DND-41 (cell line): ENCODE measurements at places on chromosomes 12 and 14.

DNA sequence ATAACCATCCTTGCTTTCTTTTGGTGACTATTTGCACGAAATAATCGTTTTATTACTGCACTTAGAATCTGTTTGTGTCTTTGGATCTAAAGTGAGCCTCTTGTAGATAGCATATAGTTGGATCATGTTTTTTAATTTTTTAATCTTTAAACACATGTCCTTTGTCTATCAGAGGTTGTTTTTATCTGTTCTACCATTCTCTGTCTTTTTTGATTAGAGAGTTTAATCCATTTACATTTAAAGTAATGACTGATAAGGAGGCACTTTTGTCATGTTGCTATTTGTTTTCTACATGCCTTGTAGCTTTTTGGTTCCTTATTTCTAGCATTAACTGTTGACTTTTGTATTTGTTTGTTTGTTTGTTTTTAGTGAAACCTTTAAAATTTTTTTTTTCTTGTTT is 506.2 kb upstream of the RGS6 start:
- no peak overlapping the region for H3K27ac ChIP-seq
- no peak for DNase-seq
- no peaks in the 10 kb centered on the region for H3K4me1 ChIP-seq
- H3K36me3 ChIP-seq: peaks cover 7% of the 10 kb centered on the region; the same call in 1 of the 2 replicates
- H3K27me3 ChIP-seq: no peaks in the 10 kb centered on the region

DNA sequence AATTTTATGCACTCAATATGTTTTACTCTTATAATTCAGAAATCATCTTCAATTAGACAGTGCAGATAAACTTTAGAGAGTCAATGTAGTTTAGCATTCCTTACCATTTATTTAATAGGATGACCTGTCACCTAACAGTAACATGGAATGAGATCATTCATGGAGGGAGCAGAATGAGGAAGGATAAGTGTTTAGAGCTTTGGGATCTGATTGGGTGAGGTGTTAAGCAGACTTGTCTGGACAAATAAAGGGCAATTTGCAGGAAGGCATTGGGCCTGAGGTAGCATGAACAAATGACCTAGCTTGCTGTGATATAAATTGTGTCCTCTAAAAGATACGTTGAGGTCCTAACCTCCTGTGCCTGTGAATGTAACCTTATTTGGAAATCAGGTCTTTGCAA is 187.4 kb downstream of the C12orf42 start:
- no peaks in the 10 kb centered on the region for H3K4me1 ChIP-seq
- no peak for DNase-seq
- no peaks in the 10 kb centered on the region for H3K27me3 ChIP-seq
- H3K4me3 ChIP-seq: no peak overlapping the region
- no peaks in the 10 kb centered on the region for H3K36me3 ChIP-seq

- no peak overlapping the region for H3K27ac ChIP-seq
- no peak for DNase-seq
- H3K4me1 ChIP-seq: no peaks in the 10 kb centered on the region
- H3K4me3 ChIP-seq: no peak overlapping the region
Measured at GRCh38 chr14:52879958-52880357, 70.9 kb downstream of the FERMT2 start.

- no peak for DNase-seq
- H3K4me1 ChIP-seq: no peaks in the 10 kb centered on the region
- no peaks in the 10 kb centered on the region for H3K27me3 ChIP-seq
- no peak overlapping the region for H3K4me3 ChIP-seq
- H3K27ac ChIP-seq: no peak overlapping the region
Measured at GRCh38 chr12:96872961-96873360, 34.1 kb upstream of the NEDD1 start.

GRCh38 chr14:87690076-87690613 is 302.8 kb downstream of the GALC start:
- no peaks in the 10 kb centered on the region for H3K4me1 ChIP-seq
- DNase-seq: no peak
- no peak overlapping the region for H3K27ac ChIP-seq
- no peak overlapping the region for H3K4me3 ChIP-seq
- no peaks in the 10 kb centered on the region for H3K27me3 ChIP-seq
- no peaks in the 10 kb centered on the region for H3K36me3 ChIP-seq

- H3K27ac ChIP-seq: no peak overlapping the region
- H3K27me3 ChIP-seq: no peaks in the 10 kb centered on the region
- no peak for DNase-seq
Measured at GRCh38 chr14:28412077-28412476, 354.5 kb upstream of the FOXG1 start.

DNA sequence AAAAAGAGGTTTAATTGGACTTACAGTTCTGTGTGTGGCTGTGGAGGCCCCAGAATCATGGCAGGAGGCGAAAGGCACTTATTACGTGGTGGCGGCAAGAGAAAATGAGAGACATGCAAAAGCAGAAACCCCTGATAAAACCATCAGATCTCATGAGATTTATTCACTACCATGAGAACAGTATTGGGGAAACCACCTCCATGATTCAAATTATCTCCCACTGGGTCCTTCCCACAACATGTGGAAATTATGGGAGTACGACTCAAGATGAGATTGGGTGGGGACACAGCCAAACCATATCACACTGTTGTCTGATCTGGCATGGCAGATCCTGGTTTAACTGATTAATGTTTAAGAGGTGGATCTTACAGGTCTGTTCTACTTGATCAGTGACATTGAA is 5.6 kb downstream of the DDX47 start:
- H3K36me3 ChIP-seq: peaks cover 86% of the 10 kb centered on the region
- H3K4me1 ChIP-seq: peaks cover 22% of the 10 kb centered on the region
- no peaks in the 10 kb centered on the region for H3K27me3 ChIP-seq
- H3K27ac ChIP-seq: no peak overlapping the region
- H3K4me3 ChIP-seq: no peak overlapping the region

- no peak overlapping the region for H3K4me3 ChIP-seq
- peaks cover 23% of the 10 kb centered on the region for H3K4me1 ChIP-seq
- H3K36me3 ChIP-seq: no peaks in the 10 kb centered on the region
- no peak for DNase-seq
- H3K27me3 ChIP-seq: no peaks in the 10 kb centered on the region
Measured at GRCh38 chr12:107027636-107028053, 40.7 kb upstream of the MTERF2 start.

DNA sequence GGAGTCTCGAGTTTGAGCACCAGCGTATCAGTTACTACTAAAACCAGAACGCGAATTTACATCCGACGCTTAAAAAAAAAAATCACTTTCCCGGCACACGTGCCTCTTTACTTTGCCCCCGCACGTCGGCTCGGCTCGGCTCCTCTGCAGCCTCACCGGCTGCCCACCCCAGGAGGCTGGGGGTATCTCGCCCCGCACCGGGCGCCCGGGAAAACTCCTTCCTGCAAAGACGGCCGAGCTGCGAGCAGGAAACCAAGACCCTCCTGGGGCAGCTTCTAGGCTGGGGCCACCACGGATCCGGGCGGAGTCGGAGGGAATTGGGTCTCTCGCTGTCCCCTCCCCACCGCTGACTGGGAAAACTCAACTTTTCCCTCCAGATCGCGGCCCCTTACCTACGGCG is 610 bp downstream of the VSIG10 start:
- no peaks in the 10 kb centered on the region for H3K27me3 ChIP-seq
- peak overlapping the region; percentile 82 for H3K27ac ChIP-seq
- peak; percentile 27 for DNase-seq
- H3K4me1 ChIP-seq: peaks cover 20% of the 10 kb centered on the region
- H3K4me3 ChIP-seq: peak overlapping the region; percentile 77

GRCh38 chr12:64506955-64507354 is 55.0 kb downstream of the TBK1 start:
- DNase-seq: no peak
- H3K27me3 ChIP-seq: no peaks in the 10 kb centered on the region
- H3K27ac ChIP-seq: no peak overlapping the region
- H3K4me3 ChIP-seq: no peak overlapping the region
- peaks cover 3% of the 10 kb centered on the region; the same call in 1 of the 2 replicates for H3K4me1 ChIP-seq

GRCh38 chr12:65685514-65685913 is 138.8 kb upstream of the HMGA2 start:
- peaks cover 7% of the 10 kb centered on the region for H3K27me3 ChIP-seq
- DNase-seq: no peak
- H3K4me3 ChIP-seq: no peak overlapping the region
- no peaks in the 10 kb centered on the region for H3K4me1 ChIP-seq
- H3K36me3 ChIP-seq: no peaks in the 10 kb centered on the region
- no peak overlapping the region for H3K27ac ChIP-seq

DNA sequence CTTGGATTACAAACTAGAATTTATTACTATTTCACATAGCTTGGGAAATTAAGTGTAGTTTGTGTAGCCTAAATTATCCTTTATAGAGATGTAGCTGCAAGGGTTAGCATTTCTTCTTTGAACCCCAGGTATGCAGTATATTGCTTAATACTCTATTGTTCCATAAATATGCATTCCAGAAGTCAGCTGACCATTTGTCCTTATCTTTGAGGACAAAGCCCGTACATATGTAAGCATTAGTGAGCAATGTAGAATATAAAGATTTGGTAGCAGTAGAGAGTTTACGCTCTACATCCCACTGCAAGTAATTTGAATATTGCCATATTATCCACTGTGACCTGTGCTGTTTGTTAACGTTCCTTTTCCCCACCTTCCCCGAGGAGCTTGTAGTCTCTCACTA is 26.9 kb downstream of the PPM1A start:
- no peak overlapping the region for H3K27ac ChIP-seq
- no peaks in the 10 kb centered on the region for H3K4me1 ChIP-seq
- H3K36me3 ChIP-seq: 0 out of 2 replicates have a peak, but pooled peaks cover 7% of the 10 kb centered on the region

DNA sequence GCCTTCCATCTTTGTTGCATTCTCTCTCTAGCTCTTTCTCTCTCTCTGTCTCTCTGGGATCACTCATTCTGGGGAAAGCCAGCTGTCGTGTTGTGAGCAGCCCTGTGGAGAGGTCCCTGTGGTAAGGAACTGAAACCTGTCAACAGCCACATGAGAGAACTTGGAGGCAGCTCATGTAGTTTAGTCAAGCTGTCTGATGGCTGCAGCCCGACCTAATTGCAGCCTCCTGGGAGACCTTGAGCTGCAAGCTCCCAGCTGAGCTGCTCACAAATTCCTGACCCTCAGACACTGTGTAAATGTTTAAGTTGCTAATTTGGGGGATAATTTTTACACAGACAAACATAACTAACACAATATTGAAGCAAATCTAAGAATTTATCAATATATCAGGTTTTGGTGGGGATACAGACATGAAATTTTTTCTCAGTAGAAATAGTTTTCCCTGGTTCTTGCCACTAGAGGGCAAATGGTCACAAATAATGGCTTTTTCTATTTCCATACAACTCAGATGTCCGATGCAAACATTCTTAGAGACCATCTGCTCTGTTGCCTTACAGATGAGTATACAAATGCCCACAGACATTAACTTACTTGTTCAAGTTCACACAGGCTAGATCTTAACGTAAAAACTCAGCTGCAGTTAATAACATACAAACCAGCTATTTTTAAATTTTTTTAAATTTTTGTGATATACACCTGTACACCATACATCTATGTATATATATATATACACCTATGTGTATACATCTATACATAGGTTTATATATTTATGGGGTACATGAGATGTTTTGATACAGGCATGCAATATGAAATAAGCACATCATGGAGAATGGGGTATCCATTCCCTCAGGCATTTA is 15.5 kb upstream of the KRR1 start:
- peak; percentile 48 for DNase-seq
- peaks cover 7% of the 10 kb centered on the region for H3K4me1 ChIP-seq
- H3K27me3 ChIP-seq: no peaks in the 10 kb centered on the region
- no peak overlapping the region for H3K27ac ChIP-seq
- no peak overlapping the region for H3K4me3 ChIP-seq

DNA sequence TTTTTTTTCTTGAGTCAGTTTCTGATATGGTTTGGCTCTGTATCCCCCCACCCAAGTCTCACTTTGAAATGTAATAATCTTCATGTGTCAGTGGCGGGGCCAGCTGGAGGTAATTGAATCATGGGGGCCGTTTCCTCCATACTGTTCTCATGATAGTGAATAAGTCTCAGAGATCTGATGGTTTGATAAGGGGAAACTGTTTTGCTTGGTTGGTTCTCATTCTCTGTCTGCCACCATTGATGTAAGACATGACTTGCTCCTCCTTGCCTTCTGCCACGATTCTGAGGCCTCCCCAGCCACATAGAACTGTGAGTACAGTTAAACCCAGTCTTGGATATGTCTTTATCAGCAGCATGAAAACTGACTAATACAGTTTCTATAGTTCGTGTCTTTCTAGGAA is 42.9 kb downstream of the WNK1 start:
- no peak overlapping the region for H3K4me3 ChIP-seq
- DNase-seq: peak; percentile 63
- H3K36me3 ChIP-seq: peaks cover 10% of the 10 kb centered on the region; the same call in 1 of the 2 replicates
- peak overlapping the region; percentile 72 for H3K27ac ChIP-seq

GRCh38 chr12:75529826-75530225 is 18.4 kb upstream of the KRR1 start:
- H3K27me3 ChIP-seq: no peaks in the 10 kb centered on the region
- H3K36me3 ChIP-seq: no peaks in the 10 kb centered on the region
- no peak for DNase-seq
- no peak overlapping the region for H3K27ac ChIP-seq
- H3K4me3 ChIP-seq: no peak overlapping the region

- H3K4me3 ChIP-seq: no peak overlapping the region
- no peak for DNase-seq
- H3K4me1 ChIP-seq: no peaks in the 10 kb centered on the region
- peaks cover 7% of the 10 kb centered on the region for H3K27me3 ChIP-seq
- no peaks in the 10 kb centered on the region for H3K36me3 ChIP-seq
Measured at GRCh38 chr14:75438486-75439080, 10.8 kb downstream of the JDP2 start.

DNA sequence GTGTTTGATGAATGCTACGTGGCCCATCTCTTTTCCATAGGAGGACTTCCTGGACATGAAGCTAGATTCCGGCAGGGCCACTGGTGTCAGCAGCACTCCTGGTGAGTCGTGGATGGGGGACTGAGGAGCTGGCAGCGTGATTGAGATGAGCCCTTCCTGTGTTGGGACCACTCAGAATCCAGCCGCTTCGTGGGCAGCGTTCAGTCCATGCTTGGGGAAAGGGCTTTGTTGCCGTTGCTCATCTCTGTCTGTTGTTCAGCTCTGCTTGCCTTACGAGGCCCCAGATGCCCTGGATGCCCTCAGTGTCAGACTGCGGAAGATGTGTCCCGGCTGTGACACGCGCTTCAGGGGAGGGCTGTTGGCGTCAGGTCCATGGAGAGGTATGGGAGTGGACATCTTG is 127.1 kb upstream of the RTL1 start:
- no peak overlapping the region for H3K4me3 ChIP-seq
- no peaks in the 10 kb centered on the region for H3K36me3 ChIP-seq
- no peak for DNase-seq
- no peaks in the 10 kb centered on the region for H3K27me3 ChIP-seq
- H3K4me1 ChIP-seq: no peaks in the 10 kb centered on the region
- no peak overlapping the region for H3K27ac ChIP-seq

- DNase-seq: no peak
- no peak overlapping the region for H3K27ac ChIP-seq
- H3K4me1 ChIP-seq: no peaks in the 10 kb centered on the region
- no peaks in the 10 kb centered on the region for H3K27me3 ChIP-seq
- no peak overlapping the region for H3K4me3 ChIP-seq
Measured at GRCh38 chr12:109523071-109523470, 45.6 kb downstream of the UBE3B start.

DNA sequence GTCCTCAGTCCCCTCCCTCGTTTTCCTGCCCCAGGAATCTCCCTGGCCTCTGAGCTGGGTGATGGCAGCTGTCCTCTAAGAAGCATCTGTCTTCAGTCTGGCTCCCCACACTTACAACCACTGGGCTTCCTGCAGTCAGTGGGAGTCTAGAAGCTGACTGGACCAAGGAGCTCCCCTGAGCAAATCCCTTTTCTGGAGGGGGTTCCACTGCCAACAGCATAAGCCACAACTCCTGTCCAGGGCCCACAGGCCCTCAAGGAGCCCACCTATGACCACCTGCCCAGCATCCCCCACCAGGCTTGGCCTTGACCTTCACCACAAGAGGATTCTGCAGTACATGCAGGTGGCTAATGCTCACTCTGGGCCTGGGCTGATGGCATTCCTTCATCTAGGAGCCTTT is 4.1 kb downstream of the RDH16 start:
- H3K36me3 ChIP-seq: no peaks in the 10 kb centered on the region
- no peaks in the 10 kb centered on the region for H3K4me1 ChIP-seq
- H3K27me3 ChIP-seq: no peaks in the 10 kb centered on the region
- H3K27ac ChIP-seq: no peak overlapping the region
